ENCODE measurements at places on chromosomes 12 and 14.

DNA sequence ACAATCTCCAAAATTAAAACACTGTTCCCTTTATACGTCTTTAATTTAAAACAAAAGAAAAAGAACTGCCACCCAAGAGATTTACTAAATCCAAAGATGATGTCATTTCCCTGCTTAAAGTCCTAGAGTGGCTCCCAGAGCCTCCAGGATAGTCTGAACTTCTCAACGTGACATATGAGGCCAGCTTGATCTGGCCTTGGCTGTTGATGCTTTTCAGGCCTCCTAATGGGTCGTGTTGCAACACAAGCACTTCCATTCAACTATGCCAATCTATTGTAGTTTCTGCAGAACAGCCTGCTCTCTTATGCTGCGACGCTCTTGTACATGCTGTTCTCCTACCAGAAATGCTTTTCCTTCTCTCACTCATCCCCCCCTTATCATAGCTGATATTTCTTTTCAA is 35.7 kb downstream of the LGR5 start:
- DNase-seq = no peak

- no peak for DNase-seq
These were observed 18.0 kb upstream of the DYRK2 start for GRCh38 chr12:67630373-67631088.

GRCh38 chr14:103056322-103057027 is 874 bp downstream of the CDC42BPB start:
- no peak for DNase-seq

- no peak for DNase-seq
These were observed 1.5 kb upstream of the STAT6 start for GRCh38 chr12:57112492-57113294.

DNA sequence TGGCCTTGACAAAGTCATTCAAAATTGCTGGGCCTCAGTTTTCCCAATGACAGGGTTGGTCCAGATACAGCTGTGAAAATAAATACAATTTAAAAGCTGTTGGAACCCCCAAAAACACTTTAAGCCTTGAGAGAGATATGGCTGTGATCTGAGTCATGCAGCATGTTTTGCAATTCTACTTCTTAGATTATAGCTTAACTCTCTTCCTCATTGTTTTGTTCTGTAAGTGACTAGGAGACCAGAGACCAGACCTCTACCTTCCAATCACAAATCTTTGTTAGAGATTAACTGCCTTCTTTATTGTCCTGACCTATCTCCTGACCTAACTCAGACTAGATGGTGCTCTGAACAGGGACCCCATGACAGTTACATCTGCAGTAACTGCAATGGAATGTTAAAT is 198.1 kb downstream of the STXBP6 start:
- no peak for DNase-seq

GRCh38 chr14:57382283-57382682 is 8.1 kb upstream of the NAA30 start:
- no peak for DNase-seq

- DNase-seq = no peak
These were observed 29.7 kb downstream of the EML1 start for GRCh38 chr14:99822800-99823455.

GRCh38 chr12:53961025-53961761 is 6.5 kb downstream of the HOXC12 start:
- DNase-seq = no peak

- DNase-seq = no peak
These were observed 73.0 kb upstream of the FICD start for GRCh38 chr12:108442067-108442466.

DNA sequence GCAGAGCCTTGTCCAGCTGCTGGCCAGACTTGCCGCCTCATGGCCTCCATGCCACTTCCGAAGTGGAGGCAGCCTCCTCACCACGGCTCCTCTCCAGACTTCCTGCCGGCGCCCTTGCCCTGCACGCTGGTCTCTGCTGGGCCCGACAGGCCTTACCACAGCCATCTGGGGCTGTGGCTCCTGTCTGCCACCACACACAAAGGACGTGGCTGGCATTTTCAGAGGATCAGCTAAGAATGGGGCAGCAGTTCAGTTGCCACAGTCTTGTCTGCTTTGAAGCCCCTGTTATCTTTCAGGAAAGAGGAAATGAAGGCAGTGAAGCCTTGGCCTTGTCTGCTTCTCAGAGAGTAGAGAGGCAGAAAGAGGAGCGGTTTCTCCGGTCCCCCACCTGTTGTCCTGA is 178.0 kb upstream of the FKBP4 start:
- no peak for DNase-seq

DNA sequence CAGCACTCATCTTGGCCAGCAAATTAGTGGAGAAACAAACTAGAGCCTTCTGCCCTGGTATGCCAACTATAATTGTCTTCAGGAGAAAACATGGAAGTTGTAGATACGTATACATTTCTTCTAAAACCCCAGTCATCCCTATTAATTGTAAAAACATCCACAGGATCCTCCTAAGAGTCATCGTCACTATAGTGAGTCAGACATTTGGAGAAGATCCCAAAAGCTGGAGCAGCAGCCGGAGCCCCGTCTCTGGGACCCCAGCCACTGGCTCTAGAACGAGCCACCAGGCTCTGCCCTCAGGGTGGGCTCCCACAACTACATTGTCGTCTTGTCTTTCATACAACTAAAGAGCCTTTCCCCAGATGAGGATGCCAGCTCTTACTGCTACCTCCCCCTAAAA is 15.5 kb downstream of the PRKAB1 start:
- no peak for DNase-seq

- DNase-seq = no peak
These were observed 20.3 kb downstream of the FCF1 start for GRCh38 chr14:74733221-74733620.

GRCh38 chr12:50566066-50566465 is 61.3 kb downstream of the DIP2B start:
- DNase-seq = peak; percentile 48

- DNase-seq = no peak
These were observed 217.8 kb downstream of the TMEM117 start for GRCh38 chr12:44053549-44054127.

DNA sequence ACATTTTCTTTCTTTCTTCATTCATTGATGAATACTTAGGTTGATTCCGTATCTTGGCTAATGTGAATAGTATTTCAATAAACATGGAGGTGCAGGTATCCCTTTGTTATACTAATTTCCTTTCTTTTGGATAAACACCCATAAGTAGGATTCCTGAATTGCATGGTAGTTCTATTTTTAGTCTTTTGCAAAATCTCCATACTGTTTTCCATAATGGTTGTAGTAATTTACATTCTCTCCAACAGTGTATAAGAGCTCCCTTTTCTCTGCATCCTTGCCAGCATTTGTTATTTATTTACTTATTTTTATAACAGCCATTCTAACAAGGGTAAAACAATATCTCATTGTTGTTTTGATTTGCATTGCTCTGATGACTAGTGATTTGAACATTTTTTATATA is 36.6 kb downstream of the PIK3C2G start:
- DNase-seq = no peak
